ENCODE measurements at places on chromosomes 11 and 22. TPM values are rescaled to one million over a fixed set of nuclear protein-coding genes. Genes with fewer than 3 reads are reported as not detected.

Gene CSF2RB
- total RNA-seq: 0.22 TPM

Gene OR8D4
- total RNA-seq: not detected

Gene CSRP3
- not detected for total RNA-seq

Gene GP1BB
- total RNA-seq: not detected

Gene LMO1
- not detected for total RNA-seq

Gene KDM4D
- total RNA-seq: 1.6 TPM

Gene APIP
- total RNA-seq: 31.2 TPM

Gene OR56B4
- not detected for total RNA-seq

Gene SYT12
- not detected for total RNA-seq

Gene PLCB3
- total RNA-seq: 10.4 TPM

Gene DEFB131B
- not detected for total RNA-seq

Gene FGF4
- not detected for total RNA-seq

DNA sequence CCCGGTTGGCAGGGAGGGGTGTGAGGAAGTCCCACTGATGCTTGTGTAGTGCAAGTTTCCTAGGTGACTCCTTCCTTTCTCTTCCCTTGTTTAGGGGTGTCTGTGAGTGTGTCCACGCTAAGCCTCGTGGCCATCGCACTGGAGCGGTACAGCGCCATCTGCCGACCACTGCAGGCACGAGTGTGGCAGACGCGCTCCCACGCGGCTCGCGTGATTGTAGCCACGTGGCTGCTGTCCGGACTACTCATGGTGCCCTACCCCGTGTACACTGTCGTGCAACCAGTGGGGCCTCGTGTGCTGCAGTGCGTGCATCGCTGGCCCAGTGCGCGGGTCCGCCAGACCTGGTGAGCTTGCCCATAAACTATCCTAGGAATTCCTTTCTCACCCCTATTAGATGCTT, 10.4 kb downstream of the CCKBR start:
- peak; percentile 17 for DNase-seq
- peaks cover 28% of the 10 kb centered on the region for H3K27me3 ChIP-seq
- H3K4me3 ChIP-seq: no peak overlapping the region
- H3K27ac ChIP-seq: no peak overlapping the region

DNA sequence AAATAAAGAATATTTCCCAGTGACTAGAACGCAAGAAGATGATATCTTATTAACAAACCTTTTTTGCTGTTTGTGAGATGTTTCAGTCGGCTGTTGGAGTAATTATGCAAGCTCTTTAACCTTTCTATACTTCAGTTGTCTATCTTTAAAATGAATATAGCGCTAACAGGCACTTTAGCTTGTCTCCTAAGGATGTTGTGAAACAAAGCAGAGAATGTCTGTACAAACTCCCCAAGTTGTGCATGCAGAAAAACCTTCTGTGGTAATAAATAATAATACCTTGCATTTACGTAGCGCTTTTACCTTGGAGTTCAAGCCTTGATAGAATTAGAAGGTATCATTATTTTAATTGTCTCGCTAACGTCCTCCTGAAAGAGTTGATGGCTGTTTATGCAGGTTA, 1.9 kb upstream of the KDM2A start:
- H3K36me3 ChIP-seq: peaks cover 16% of the 10 kb centered on the region
- no peaks in the 10 kb centered on the region for H3K27me3 ChIP-seq
- H3K27ac ChIP-seq: no peak overlapping the region
- no peak for DNase-seq

GRCh38 chr22:32761251-32761903, 40.1 kb upstream of the TIMP3 start:
- no peak overlapping the region for H3K27ac ChIP-seq
- H3K36me3 ChIP-seq: no peaks in the 10 kb centered on the region
- H3K4me1 ChIP-seq: no peaks in the 10 kb centered on the region
- no peak for DNase-seq

GRCh38 chr11:130448416-130449309, at the start of gene ADAMTS15:
TSS of gene ADAMTS15 (plus strand) at chr11:130448645. CDS start at chr11:130448974, 329 bp downstream.
- peaks cover 8% of the 10 kb centered on the region for H3K4me1 ChIP-seq
- no peak within 1 kb of the TSS for H3K27ac ChIP-seq
- H3K27me3 ChIP-seq: peaks cover 41% of the 10 kb centered on the region
- DNase-seq: peak; percentile 65
- H3K36me3 ChIP-seq: no peaks in the 10 kb centered on the region

- H3K4me3 ChIP-seq: no peak overlapping the region
- DNase-seq: no peak
- H3K27me3 ChIP-seq: no peaks in the 10 kb centered on the region
- no peak overlapping the region for H3K27ac ChIP-seq
- peaks cover 21% of the 10 kb centered on the region for H3K36me3 ChIP-seq
- peaks cover 11% of the 10 kb centered on the region for H3K4me1 ChIP-seq
These were observed 10.6 kb downstream of the RPL3 start for GRCh38 chr22:39308614-39309363.

- DNase-seq: peak; percentile 31
- H3K27ac ChIP-seq: peak overlapping the region; percentile 95
- H3K4me3 ChIP-seq: peak overlapping the region; percentile 95
- H3K4me1 ChIP-seq: peaks cover 26% of the 10 kb centered on the region
- H3K27me3 ChIP-seq: no peaks in the 10 kb centered on the region
- H3K36me3 ChIP-seq: peaks cover 10% of the 10 kb centered on the region
These were observed 787 bp downstream of the SMDT1 start for GRCh38 chr22:42080287-42080686.

- peaks cover 16% of the 10 kb centered on the region for H3K36me3 ChIP-seq
- no peaks in the 10 kb centered on the region for H3K4me1 ChIP-seq
- peak; percentile 4 for DNase-seq
- no peaks in the 10 kb centered on the region for H3K27me3 ChIP-seq
- H3K27ac ChIP-seq: no peak overlapping the region
These were observed 110.8 kb downstream of the KCNQ1OT1 start for GRCh38 chr11:2588809-2589537.

GRCh38 chr11:33379947-33380346, 122.8 kb downstream of the HIPK3 start:
- H3K27ac ChIP-seq: no peak overlapping the region
- H3K27me3 ChIP-seq: peaks cover 28% of the 10 kb centered on the region
- H3K4me3 ChIP-seq: no peak overlapping the region
- no peak for DNase-seq
- no peaks in the 10 kb centered on the region for H3K36me3 ChIP-seq

GRCh38 chr22:23089633-23090456, 19.5 kb downstream of the GNAZ start:
- no peak overlapping the region for H3K27ac ChIP-seq
- no peak for DNase-seq
- H3K36me3 ChIP-seq: no peaks in the 10 kb centered on the region
- H3K27me3 ChIP-seq: no peaks in the 10 kb centered on the region
- peaks cover 4% of the 10 kb centered on the region for H3K4me1 ChIP-seq
- no peak overlapping the region for H3K4me3 ChIP-seq

DNA sequence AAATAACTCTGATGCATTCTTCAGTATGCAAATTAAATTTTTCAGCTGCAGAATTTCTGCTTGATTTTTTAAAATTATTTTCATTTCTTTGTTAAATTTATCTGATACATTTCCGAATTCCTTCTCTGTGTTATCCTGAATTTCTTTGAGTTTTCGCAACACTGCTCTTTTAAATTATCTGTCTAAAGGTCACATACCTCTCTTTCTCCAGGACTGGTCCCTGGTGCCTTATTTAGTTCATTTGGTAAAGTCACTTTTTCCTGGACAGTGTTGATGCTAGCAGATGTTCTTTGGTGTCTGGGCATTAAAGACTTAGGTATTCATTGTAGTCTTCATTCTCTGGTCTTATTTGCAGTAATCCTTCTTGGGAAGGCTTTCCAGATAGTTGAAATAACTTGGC, 577.4 kb upstream of the LUZP2 start:
- no peaks in the 10 kb centered on the region for H3K36me3 ChIP-seq
- H3K4me1 ChIP-seq: no peaks in the 10 kb centered on the region
- H3K27me3 ChIP-seq: no peaks in the 10 kb centered on the region
- H3K27ac ChIP-seq: no peak overlapping the region

DNA sequence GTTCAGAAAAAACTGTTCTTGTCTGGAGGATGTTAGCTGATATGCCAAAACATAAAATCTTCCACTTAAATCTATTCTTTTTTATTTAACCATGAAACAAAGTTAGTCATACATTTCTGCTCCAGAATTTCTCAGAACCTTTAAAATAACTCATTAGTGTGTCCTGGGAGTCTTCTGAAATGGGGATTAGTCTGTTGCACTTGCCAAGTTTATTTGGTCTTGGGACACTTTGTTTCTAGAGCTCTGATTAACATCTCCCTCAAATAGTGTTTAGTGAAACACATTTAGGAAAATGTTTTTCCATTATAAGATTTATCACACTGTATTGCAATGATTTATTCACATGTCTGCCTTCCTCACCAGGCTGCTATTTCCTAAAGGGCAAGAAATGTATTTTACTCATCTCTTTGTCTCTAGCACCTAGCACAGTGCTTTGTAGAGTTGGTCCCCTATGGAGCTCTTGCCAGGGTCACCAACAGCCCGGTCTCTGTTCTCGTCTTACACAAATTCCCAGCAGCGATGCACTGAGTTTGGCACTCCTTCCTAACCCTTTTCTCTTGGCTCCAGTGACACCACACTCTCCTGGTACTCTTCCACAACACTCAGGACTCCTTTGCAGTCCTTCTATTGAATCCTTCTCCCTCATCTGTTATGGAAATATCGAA, 189.2 kb downstream of the CSNK2A3 start:
- no peak for DNase-seq
- H3K4me3 ChIP-seq: no peak overlapping the region
- no peaks in the 10 kb centered on the region for H3K4me1 ChIP-seq
- peaks cover 2% of the 10 kb centered on the region for H3K27me3 ChIP-seq

DNA sequence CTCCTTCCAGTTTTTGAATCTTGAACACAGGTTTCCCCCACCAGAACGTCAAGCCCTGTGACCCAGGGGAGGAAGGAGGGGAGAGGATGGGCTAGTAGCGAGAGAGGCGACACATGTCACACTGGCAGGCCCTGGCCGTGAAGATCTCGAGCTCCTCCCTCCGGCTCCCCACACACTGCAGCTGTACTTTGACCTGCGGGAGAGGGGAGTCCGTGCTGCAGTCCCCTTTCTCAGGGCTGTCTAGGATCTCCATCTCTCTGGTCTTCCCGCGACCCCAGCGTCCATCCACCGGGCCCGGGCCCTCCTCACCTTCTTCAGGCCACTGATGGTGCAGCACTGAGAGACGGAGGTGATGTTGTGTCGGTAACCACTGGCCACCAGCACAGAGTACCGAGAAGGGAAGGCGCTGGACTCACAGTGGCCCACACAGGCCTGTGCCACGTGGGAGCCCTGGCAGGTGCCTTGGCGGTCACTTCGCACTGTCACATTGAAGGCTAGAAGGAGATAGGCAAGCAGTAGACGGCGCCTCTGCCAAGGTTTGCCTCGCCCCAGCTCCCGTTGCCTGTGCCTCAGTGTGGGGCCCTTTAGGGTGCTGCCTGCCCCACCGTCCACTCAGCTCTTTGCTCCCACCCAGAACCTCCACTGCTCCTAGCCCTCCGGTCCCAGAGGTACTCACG, 873 bp downstream of the GPHA2 start:
- H3K27me3 ChIP-seq: no peaks in the 10 kb centered on the region
- peaks cover 5% of the 10 kb centered on the region for H3K36me3 ChIP-seq
- no peak overlapping the region for H3K27ac ChIP-seq
- no peak overlapping the region for H3K4me3 ChIP-seq
- H3K4me1 ChIP-seq: peaks cover 3% of the 10 kb centered on the region

- H3K4me1 ChIP-seq: peaks cover 3% of the 10 kb centered on the region
- H3K27ac ChIP-seq: no peak overlapping the region
- no peak for DNase-seq
- H3K4me3 ChIP-seq: no peak overlapping the region
These were observed 2.6 kb downstream of the SPDYC start for GRCh38 chr11:65172600-65172999.

DNA sequence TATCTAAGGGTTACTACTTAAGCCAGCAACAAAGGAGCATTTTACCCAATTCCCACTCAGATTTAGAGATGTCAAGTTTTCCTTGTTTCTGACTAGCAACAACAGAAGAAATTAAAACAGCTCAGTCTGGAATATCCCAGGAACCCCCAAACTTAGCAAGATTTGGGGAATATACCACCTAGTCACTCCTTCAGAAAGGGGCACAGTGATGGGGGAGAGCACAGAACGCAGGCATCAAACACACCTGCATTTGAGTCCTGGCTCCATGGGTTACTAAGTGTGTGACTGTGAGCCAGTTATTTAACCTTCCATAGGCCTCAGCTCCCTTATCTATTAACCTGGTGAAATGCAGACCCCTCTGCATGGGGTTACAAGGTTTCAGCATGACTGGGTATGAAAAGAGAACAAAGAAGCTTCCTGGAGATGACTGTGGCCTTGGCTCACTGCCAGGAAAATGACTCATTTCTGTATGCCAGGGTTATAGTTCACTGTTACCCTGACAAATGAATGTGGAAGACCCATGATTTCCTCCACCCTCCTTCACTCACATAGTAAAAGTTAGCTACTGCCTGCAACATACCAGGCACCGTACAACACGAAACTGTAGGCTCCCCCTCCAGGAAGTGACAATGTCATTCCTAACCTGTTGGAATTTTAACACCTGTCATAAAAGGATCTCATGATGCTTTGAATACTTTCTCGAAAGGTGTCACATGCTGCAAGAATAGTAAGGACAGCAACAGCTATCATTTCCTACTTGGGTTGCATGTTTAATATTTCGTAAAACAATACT, 79.6 kb downstream of the ME3 start:
- DNase-seq: peak; percentile 94
- H3K4me1 ChIP-seq: peaks cover 51% of the 10 kb centered on the region

GRCh38 chr11:111393096-111393495, 14.0 kb upstream of the POU2AF1 start:
- H3K4me3 ChIP-seq: no peak overlapping the region
- no peak for DNase-seq
- no peak overlapping the region for H3K27ac ChIP-seq
- peaks cover 6% of the 10 kb centered on the region for H3K27me3 ChIP-seq
- H3K4me1 ChIP-seq: peaks cover 16% of the 10 kb centered on the region

- no peaks in the 10 kb centered on the region for H3K4me1 ChIP-seq
- no peak overlapping the region for H3K27ac ChIP-seq
- no peak for DNase-seq
- H3K27me3 ChIP-seq: no peaks in the 10 kb centered on the region
- H3K4me3 ChIP-seq: no peak overlapping the region
These were observed 70.9 kb downstream of the DBX1 start for GRCh38 chr11:20089367-20089766.

- no peak overlapping the region for H3K4me3 ChIP-seq
- no peaks in the 10 kb centered on the region for H3K4me1 ChIP-seq
- no peaks in the 10 kb centered on the region for H3K27me3 ChIP-seq
- no peak overlapping the region for H3K27ac ChIP-seq
- no peak for DNase-seq
These were observed 100.1 kb downstream of the MIAT start for GRCh38 chr22:26757496-26757895.

DNA sequence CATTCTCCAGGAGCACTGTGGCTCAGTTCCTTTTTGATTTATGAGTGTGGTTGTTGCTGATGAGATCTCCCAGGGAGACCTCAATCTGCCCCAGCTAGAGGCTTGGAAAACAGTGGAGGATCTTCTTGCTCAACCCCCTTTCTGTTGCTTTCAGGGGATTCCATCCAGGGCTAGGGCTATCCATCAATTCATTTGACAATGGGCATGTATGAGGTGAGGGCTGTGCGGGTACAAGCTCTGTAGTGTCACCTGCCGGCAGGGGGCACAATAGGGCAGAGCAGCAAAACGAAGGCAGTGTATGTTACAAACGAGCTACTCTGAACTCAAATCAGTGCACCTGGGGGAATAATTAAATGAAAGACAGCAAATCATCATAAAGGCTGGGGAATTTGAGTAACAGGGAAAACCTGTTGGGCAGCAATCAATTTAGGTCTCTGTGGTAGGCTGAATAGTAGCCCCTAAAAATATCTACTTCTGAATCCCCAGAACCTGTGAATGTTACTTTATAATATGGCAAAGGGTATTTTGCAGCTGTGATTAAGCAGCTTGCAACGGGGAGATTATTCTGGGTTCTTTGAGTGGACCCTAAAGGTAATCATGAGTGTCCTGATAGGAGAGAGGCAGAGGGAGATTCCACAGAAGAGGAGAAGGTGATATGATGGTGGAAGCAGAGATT, 170.3 kb upstream of the ZBED5 start:
- no peaks in the 10 kb centered on the region for H3K27me3 ChIP-seq
- no peak overlapping the region for H3K27ac ChIP-seq
- H3K4me3 ChIP-seq: no peak overlapping the region
- no peaks in the 10 kb centered on the region for H3K36me3 ChIP-seq

Data from activated CD4-positive, alpha-beta memory T cell treated with anti-CD3 and anti-CD28 coated beads for 36 hours (primary cell).